ENCODE measurements at places on chromosomes 13 and 19. TPM values are rescaled to one million over a fixed set of nuclear protein-coding genes. Genes with fewer than 3 reads are reported as not detected.

ICAM1 gene
- 47.8 TPM for total RNA-seq

DNA sequence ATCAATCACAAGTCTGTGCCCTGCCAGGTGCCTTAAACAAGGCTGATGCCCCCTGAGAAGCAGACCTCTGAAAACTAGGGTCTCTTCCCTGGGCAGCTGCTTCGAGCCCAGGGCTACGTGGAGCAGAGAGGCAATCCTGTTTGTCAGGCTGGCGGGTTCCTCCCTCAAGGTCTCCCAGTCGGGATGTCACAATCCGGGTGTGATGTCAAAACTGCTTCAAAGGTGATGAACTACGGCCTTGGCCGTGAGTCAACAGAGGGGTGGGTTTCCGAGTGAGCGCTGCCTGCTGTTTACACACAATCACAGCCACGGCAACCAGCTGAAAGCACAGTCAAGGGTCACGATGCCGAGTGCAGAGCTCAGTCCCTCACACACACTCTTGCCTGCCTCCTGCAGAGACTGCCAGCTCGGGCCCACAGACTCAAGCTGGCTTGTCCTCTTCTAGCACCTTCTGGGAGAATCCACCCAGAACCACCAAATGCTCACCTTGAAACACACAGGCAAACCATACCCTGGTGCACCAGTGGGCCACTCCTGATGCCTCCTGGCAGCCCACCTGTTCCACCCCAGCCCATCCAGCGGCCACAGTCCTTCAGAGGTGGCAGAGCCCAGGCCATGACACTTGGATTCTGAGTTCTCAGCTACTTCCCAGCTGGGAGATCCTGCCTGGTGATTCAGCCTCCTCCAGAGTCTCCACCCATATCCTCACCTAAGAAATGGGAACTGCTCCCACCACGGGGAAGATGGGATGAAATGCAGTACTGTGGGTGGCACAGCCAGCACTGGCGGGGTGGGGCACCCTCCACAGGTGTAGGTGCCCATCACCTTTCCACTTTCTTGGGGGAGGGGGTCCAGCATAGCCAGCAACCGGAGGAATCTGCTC lies 6.8 kb downstream of the ELL start:
- ATAC-seq = peak; percentile 72

DNA sequence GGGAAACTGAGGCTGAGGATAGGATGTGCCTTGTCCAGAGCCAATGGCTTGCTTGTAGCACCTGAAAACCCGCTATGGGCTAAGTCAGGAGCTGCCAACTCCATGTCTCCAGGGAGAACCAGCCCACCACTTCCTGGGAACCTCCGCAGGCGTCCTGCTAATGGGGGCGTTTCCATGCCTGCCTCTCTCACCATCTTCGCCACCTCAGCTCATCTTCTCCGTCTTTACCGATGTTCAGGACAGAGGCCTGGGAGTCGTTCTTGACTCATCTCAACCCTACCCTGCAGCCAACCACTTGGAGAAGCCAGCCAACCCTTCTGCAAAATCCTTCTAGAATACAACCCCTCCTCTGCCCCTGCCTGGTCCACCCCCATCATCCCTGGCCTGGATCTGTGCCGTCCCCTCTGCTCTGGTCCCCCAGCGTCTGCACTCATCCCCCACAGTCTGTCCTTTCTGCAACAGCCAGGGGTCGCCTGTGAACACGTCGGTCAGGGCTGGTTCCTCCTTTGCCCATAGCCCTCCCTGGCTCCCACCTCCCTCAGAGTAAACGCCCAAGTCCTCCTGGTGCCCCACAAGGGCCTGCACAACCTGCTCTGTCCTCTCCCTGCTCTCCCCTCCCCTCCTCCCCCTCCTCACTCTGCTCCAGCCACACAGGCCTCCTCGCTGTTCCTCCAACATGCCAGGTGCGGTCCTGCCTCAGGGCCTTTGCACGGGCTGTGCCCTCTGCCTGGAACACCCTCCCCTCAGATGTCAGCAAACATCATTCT lies 31.0 kb downstream of the PTPRS start:
- ATAC-seq = no peak

DNA sequence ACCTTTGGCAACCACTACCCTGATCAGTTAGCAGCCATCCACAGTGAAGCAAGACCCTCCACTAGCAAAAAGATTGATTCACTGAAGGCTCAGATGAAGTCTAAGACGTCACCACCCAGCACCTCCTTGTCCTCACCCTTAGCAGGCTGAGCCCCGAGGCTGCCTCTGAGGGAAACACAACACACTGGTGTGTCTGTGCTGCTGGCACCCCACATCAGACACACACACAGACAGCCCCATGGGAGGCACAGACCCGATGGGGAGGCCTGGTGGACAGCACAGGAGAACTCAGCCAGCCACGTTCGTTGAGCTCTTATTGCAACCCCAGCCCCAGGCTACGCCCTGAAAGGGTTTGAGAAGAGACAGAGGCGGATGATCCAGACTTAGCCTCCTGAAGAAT lies 94.7 kb downstream of the ZDHHC20 start:
- ATAC-seq = no peak

DNA sequence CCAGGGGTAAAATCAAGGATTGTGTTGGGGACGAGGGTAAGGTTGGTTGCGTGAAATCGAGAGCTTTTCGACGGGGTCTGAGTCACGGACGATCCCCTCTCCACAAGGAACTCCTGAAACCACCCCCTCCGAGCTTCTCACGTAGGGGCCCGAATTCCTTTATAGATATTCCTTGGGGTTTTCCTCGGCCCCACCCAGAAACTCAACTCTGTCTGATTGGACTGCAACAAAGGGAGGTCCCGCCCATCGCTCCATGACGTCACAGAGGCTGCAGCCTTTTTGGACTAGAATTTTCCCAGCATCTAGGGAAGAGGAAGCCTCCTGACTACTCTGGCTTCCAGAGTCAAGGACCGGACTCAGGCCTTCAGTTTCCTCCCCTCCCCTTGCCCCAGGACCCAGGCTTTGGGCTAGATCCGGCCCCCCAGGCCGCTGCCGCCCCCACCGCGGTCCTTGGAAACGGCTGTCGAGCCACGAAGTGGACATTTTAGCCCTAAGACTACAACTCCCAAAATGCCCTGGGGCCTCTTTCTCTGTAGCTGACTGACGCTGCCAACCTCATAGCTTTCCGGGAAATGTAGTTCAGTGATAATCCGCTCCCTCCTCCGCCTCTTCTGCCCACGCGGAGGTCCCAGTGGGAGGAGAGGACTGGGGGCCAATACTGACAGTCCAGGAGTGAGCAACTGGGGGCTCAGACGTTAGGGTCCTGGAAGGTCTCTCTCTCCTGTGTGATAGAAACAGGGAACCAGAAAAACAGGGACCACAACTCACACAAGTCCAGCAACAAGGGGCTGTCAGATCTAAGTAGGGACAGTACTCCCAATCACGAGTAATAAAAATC lies at the start of gene IZUMO1:
TSS of gene IZUMO1 (minus strand) at position 172 of the 838 bp plus-strand sequence. CDS start 1,050 bp downstream, outside the sequence.
- peak; percentile 87 for ATAC-seq

All from activated T-helper 17 cell treated with anti-CD3 and anti-CD28 coated beads, Interleukin-2, amount 50 U/mL, for 72 hours (primary cell).